ENCODE measurements at places on chromosomes 1 and 21.

GRCh38 chr1:3507636-3508275 is 53.3 kb downstream of the ARHGEF16 start:
- DNase-seq, result no peak

DNA sequence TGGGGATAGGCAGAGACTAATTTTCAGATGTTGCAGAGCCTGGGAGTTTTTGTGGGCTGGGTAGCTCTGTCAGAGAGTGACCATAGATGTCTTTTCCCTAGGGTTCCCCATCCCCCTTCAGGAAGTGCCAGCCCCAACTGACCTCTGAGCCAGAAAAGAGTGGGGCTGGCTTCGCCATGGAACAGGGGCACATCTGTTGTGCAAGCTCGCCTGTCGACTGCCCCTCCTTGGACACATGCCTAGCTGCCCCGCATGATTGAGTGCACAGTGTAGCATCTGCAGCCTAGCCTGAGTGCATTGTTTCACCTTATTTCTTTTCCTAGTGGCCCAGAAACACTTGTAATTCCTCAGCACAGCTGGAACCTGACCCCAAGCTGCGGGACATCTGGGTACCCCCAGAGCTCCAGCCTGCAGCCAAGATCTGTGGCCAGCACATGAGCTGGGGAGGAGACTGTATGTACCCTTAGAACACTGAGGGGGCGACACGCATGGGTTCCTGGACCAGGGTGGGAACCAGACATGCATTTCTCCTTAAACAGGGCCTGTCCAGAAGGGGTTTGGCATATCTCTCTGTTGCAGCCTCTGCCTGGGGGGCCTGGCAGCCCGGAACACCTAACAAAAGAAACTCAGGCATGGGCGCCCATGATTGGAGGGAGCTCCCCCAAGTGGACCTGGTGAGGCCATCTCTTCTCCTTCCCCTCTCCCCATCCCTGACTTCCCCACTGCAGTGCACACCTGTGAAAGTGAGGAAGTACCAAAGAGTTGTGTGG is 55.2 kb downstream of the SYT14 start:
- no peak for DNase-seq

- DNase-seq, result no peak
Measured at GRCh38 chr21:14916676-14917141, 148.1 kb downstream of the NRIP1 start.

DNA sequence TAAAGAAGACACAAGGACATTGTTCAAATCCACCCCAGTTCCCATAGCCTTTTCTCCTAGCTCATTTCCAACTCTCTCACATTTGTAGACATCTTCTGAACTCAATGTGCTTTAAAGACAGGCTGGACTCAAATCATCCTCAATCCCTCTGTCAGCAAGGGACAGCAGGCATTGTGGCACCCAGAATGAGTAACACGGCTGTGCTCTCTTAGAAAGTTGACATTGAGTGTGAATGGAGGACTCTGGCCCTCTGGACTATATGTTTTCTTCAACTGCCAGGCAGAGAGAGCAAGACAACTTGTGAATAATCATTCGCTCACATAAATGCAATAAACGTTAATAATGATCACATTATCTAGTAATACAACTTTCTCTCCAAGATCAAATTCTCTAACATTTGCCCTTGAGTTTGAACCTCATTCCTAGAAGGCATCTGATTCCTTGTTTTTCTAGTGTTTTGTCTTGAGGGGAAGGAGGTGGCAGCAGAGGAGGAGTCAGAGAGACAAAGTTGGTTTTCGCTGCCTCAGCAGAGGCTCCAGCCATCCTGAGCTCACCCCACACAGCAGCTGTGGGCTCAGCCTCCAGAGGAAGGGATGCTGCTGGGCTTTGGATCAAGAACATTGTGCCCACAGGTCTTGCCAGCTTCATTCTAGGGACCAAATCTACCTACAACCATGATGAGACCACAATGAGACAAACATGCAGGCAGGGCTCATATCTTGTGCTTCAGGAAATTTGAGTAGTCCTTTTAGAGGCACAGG is 85.1 kb downstream of the BCAR3 start:
- no peak for DNase-seq

GRCh38 chr1:14608308-14608707 is 9.8 kb downstream of the KAZN start:
- no peak for DNase-seq

DNA sequence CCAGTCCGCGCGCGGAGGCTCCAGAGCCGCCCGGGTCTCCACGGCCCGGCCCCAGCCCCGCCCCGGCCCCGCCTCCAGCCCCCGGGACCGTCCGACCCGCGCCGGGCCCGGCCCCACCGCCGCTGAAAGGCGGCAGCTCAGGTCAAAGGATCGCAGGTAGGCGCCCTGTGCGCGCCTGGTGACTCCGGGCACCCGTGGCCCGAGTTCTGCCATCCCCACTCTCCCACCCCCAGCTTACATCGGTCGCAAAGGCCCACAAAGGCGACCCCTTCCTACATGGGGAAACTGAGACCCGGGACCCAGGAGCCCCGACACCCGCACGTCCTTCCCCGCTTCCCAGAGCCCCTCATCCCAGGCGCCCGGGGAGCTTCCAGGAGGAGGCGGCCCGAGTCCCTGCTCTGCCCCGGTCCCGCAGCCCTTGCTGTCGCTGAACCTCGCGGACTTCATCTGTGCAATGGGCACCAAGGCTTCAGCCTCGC is at the start of gene TMEM200B:
TSS of gene TMEM200B (minus strand) at position 17 of the 479 bp plus-strand sequence. CDS start 2,075 bp downstream, outside the sequence.
- DNase-seq, result no peak

DNA sequence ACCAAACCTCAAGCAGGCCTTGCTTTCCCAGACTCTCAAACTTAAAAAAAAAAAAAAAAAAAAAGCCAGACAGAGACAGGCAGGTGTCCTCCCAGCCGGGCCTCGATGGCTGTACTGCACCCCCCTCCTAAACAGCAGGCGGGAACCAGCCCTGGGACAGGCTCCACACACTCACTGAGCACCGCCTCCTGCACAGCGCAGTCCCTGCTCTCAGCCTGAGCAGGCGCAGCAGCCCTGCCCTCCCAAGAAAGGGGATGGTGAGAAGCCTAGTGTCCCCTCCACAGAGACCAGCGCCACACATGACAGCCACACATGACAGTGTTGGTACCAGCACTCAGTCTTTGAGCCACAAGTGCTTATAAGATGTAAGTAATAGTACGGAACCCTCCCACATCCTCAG is 11.9 kb downstream of the MX2 start:
- no peak for DNase-seq

DNA sequence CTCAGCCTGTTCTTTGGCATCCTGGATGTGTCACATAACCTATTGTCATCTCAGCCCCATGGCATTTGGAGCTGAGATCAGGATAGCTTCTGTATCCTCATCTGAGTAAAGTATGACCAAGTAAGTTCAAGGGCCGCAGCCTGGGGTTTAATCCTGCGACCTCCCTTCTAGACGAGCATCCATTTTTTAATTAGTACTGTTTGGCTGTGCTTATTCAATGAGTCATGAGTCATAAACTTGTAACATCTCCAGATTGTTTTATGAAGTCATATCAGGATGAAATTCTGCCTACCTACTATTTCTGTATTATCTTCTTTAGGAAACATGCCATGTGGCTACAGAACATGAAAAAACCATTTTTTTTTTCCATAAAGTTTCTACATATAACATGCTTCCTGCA is 119.1 kb downstream of the ERG start:
- DNase-seq, result no peak

DNA sequence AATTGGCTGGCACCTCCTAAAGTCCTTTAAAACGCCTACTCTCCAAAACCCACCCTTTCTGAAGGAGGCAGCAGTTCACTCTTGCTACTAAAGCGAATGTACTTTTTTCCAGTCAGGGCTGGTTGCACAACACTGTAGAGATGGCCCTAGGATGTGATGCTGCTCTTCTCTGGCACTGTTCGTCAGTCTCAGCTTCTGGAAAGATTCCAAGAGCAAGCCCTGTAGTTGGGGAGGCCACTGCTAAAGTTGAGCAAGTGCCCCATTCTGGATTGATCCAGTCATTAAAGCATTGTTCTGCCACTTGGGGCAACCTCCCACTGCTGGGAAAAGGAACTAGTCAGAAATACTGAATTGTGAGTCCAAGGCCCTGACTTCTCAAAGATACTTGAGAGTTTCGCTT is 28.5 kb upstream of the KCNQ4 start:
- no peak for DNase-seq

- no peak for DNase-seq
Measured at GRCh38 chr1:150621497-150622302, 7.7 kb downstream of the ENSA start.

- DNase-seq, result peak; percentile 92
Measured at GRCh38 chr1:198776602-198777029, 137.8 kb downstream of the PTPRC start.

GRCh38 chr1:187244623-187245022 is 415.9 kb downstream of the PLA2G4A start:
- DNase-seq, result no peak

DNA sequence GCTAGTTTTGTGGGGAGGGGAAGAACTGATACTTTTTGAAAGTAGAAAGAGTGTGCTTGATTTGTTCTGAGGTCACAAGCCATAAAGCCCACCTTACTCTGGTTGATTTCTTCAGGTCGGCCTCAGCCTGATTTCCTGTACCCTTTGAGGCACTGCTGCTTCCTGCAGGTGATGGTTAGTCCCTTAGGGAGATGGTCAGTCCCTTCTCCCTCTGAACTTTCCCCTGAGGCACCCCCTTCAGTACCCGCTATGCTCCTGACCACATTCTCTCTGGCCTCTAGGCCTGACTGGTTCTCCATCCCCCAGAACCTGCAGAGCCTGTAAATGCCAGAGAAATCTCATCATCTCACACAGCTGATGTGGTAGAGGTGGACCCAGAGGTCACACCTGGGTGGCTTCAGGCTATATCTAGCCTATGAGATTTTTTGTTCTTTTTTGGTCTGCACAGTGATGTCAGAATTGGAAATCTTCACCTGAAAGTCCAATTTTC is 15.0 kb upstream of the ID3 start:
- no peak for DNase-seq

DNA sequence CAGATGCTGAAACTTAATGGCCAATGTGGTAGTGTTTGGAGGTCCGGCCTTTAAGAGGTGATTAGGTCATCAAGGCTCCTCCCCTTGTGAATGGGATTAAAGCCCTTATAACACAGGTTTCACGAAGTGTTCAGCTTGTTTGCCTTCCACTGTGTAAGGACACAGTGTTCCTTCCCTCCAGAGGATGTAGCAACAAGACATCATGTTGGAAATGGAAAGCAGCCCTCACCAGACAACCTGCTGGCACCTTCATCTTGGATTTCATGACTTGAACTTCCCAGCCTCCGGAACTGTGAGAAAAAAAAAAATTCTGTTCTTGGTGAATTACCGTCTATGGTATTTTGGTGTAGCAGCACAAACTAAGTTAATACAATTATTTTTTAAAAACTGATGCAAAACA is 613.8 kb downstream of the KIF26B start:
- DNase-seq, result no peak

- peak; percentile 36 for DNase-seq
Measured at GRCh38 chr1:119988306-119989062, 81.0 kb downstream of the NOTCH2 start.

DNA sequence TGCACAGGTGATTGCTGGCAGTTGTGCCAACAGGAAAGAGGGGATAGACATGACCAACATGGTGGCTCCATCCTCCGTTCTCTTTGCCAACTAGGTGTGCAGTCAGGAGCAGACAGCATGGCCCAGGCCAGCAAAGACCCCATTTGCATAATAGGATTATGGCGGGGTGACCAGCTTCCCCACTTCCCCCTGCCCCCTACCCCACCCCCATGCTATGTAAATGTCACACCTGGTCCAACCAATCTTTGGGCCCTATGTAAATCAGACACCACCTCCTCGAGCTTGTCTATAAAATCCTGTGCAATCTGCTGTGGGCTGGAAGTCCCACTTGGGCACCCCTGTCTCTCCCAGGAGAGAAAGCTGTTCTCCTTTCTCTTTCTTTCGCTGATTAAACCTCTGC is 146.0 kb downstream of the SLC30A10 start:
- no peak for DNase-seq

DNA sequence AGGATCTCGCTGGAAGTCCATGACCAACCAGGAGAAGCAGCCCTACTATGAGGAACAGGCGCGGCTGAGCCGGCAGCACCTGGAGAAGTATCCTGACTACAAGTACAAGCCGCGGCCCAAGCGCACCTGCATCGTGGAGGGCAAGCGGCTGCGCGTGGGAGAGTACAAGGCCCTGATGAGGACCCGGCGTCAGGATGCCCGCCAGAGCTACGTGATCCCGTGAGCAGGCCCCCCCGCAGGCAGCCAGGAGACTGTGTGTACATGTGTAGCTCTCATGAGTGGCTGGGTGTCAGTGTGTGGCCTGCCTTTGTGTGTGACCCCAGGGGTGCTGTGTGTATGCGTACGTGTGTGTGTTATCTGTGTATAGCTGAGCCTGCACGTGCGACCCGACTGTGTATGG is 27.2 kb downstream of the ETNK2 start:
- no peak for DNase-seq

- no peak for DNase-seq
Measured at GRCh38 chr1:87204921-87205320, 123.8 kb upstream of the LMO4 start.

DNA sequence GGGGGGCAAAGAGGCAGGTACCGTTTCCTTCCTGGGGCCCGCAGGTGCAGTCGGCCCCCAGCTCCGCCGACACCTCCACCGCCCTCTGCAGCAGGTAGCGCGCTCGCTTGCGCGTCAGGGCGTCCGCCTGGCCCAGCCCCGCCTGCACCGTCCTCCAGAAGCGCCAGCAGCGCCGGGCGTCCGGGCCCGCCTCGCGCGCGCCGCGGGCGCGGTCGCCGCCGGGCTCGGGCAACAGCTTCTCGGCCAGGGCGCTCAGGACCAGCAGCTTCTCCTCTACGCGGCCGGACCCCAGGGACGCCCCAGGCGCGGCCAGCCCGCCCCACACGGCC is 863 bp downstream of the TARBP1 start:
- DNase-seq, result no peak

DNA sequence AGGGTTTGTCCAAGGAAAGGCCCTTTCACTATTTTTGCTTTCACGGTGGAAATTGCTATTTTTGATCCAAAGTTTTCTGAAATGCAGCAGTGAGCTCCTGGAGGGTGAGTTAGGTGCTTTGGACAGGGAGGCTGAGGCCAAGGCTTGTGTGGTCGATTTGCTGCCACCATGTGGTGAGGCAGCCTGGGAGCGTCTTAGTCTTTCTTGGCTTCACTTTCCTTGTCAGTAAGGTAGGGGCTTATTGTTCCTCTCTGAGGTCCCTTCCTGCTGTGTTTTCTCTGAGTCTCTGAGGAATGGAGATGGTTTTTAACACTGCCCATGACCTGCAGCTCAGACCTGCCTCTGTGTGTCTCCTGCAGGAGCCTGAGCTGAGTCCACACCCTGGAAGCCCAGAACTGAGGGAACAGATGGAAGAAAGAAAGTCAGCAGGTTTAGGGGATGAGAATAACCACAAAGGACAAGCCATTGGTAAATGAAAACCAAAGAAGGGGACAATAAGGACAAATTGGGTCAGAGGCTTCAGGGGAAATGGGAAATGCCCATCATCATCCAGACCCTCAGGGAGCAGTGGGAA is 20.1 kb upstream of the S100A10 start:
- no peak for DNase-seq

- DNase-seq, result no peak
Measured at GRCh38 chr21:46079352-46080170, 18.4 kb upstream of the COL6A2 start.

GRCh38 chr1:153402226-153402625 is 11.4 kb upstream of the S100A8 start:
- DNase-seq, result no peak
